ENCODE measurements at places on chromosomes 5 and 9.

DNA sequence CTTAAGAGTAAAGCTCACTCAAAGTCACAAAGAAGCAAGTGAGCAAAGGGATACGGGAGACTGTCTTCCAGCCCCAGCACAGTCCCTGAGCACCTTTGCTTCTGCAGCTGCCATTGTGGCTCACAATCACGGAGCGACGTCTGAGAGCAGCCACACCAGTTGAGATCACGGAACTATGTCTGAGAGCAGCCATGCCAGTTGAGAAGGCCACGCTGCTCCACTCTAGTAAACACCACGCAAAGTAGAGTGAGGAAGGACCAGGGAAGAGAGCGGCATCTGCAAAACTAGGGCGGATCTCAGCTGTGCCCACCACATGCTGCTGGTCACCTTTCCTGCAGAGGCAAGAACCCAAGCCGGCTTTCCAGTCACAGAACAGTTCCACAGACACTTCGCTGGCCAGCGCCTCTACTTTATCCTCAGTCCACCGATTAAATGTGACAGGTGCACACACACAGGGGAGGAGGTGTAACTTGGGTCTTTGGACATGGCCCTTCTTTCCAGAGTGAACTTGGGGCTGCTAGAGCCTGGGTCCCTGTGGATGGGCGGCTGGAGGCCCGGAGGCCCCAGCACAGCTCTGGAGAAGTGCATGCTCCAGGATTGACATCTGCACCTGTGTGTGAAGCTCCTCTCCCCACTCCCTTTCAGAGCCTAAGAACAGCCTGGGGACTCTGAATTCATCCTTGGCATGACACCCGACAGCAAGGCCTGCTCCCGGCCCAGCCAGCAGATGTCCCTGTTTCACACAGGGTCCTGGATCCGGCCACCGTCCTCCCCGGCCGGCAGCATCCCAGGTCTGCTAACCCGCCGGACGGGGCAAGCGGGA is 324.9 kb upstream of the IRX4 start:
- DNase-seq = no peak

GRCh38 chr9:88732128-88732527 is 197.2 kb downstream of the NXNL2 start:
- no peak for DNase-seq

- DNase-seq = no peak
These were observed 27.2 kb downstream of the PSAT1 start for GRCh38 chr9:78324068-78324650.

GRCh38 chr9:22175972-22176545 is 167.0 kb upstream of the CDKN2B start:
- DNase-seq = no peak

GRCh38 chr5:39631958-39632357 is 207.2 kb upstream of the DAB2 start:
- no peak for DNase-seq

- no peak for DNase-seq
These were observed 38.6 kb downstream of the EXOSC2 start for GRCh38 chr9:130732136-130732535.

DNA sequence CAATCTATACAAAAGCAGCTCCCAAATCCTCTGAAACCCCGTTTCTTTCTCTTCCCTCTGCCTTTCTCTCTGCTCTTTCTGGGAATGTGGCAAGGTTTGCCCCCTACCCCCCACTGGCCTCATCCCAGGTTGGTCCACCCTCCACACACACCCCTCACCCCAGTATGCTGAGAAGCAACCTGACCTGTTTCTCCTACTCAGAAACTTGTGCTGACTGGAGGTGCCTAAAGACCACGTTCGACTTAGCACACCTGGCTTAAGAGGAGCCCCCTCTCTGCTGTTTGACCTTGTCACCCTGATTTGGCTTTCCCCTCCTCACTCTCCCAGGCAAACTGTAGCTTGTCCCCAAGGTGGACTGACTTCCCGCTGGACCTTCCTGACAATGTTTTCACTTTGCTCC is 1.1 kb upstream of the SEPTIN8 start:
- DNase-seq = no peak

DNA sequence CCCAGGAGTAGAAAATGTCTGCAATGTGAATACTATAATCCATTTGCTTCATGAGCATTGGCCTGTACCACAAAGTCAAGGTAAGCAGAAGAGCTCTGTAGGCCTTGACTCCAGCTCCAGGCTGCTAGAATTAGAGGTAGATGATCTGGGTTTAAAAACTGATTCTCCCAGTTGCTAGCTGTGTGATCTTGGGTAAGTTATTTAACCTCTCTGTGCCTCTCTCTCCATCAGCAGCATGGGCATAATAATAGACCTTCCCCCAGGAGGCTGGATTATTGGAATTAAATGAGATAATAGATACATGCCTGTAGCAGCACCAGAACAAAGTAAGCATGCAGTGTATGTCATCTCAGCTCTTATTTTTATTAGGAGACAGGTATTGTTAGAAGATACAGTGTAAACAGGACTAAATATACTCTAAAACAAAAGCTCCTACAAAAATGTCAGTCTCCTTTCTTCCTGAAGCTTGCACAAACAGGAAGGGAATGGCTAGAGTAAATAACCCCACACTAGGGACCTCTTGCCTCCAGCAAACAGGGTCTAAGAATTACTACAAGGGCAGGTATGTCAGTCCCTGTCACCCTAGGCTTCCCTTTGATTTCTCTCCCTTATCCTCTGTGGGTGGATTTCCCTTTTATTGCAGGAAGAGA is 57.5 kb downstream of the PSAT1 start:
- no peak for DNase-seq

DNA sequence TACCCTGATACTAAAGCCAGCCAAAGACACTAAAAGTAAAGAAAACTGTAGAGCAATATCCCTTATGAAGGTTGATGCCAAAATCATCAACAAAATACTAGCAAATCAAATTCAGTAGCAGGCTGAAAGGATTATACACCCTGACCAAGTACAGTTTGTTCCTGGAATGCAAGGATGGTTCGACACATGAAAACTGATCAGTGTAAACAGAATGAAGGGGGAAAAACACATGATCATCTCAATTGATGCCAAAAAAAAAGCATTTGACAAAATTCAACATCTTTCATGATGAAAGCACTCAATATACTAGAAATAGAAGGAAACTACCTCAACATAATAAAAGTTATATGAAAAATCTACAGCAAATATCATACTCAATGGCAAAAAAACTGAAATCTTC is 43.5 kb upstream of the LRRC14B start:
- no peak for DNase-seq

GRCh38 chr5:175746851-175747250 is 89.0 kb downstream of the HRH2 start:
- DNase-seq = no peak

GRCh38 chr9:127828262-127829031 is 25.8 kb downstream of the FPGS start:
- no peak for DNase-seq

GRCh38 chr5:127281609-127282008 is 9.0 kb upstream of the MEGF10 start:
- DNase-seq = no peak

- DNase-seq = no peak
These were observed 52.2 kb downstream of the GARNL3 start for GRCh38 chr9:127316586-127317323.

DNA sequence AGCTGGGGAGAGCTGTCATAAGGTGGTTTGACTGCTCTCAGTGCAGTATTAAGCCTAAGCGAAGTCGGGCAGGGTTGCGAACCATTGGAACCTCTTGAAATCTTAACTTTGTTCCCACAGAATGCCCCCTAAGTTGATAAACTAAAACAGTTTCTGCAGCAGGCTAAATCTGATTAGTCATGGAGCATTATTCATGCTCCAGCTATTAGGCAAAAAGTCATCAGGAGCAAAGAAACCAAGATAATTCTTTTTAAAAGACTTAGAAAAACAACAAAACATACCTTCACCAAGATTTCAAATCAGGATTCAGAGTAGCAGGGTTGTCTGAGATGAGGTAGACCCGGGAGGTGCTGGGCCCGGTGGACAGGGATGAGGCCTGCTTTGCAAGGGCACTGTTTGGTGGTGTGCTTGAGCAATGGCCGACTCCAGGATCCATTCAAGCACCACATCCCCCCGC is 69.9 kb upstream of the PLPP1 start:
- no peak for DNase-seq

- no peak for DNase-seq
These were observed 661.0 kb downstream of the KCTD16 start for GRCh38 chr5:144831650-144832049.

DNA sequence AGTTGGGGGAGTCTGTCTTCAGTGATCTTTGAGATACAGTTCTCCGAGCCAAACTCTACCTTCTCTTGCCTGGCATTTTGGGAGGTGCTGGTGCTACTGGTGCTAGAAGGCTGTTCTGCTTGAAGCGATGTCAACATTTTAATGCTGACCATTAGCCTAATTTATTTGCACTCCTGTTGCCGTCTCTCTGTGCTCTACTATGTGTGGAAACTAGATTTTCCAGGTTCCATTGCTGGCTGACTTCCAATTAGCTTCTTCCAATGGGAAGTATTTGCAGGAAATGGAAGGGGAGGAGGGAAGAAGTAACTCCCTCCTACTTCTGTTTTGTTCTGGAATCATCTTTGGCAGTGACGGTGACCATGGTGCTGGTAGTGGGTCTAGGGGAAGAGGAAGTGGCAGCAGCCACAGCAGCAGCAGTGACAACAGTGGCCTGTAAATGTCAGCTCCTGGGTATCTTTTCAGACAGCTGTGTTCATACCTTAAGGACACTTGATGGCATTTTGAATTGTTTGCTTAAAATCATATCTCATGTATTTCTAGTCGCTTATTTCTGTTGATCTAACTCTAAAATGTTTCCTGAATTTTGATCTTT is 7.9 kb downstream of the TXNDC8 start:
- DNase-seq = no peak

Measured in stimulated activated CD4-positive, alpha-beta T cell treated with anti-CD3 and anti-CD28 coated beads, Interleukin-4, amount 100 ng/mL, for 1 hour (primary cell).